H9 (cell line): ENCODE measurements at places on chromosomes 12 and 14. TPM values are rescaled to one million over a fixed set of nuclear protein-coding genes. Genes with fewer than 3 reads are reported as not detected.

Gene WSCD2
- 0.92 and 1.2 TPM in 2 replicates for total RNA-seq

Gene GPR84
- not detected in 2 replicates for total RNA-seq

Gene CALM1
- total RNA-seq, result 354 TPM in 2 replicates

Gene SLC11A2
- total RNA-seq, result 45.6 and 47.9 TPM in 2 replicates

Gene KRT72
- total RNA-seq, result not detected in 2 replicates

Gene STON2
- total RNA-seq, result 56.0 and 62.9 TPM in 2 replicates

Gene CLEC1B
- total RNA-seq, result not detected in 2 replicates

Gene RNU4-1
- 3,262 and 3,277 TPM in 2 replicates for total RNA-seq

Gene DNAI7
- not detected in 2 replicates for total RNA-seq

Gene RAD9B
- 0.22 TPM in 1 of 2 replicates, not detected in the other for total RNA-seq

Gene LMNTD1
- not detected in 2 replicates for total RNA-seq

Gene PEX5
- total RNA-seq, result 38.1 and 40.5 TPM in 2 replicates

Gene HSPB8
- 3.0 and 3.2 TPM in 2 replicates for total RNA-seq

Gene ITFG2
- 32.7 and 41.6 TPM in 2 replicates for total RNA-seq

Gene INSM2
- not detected in 2 replicates for total RNA-seq

Gene ARID2
- total RNA-seq, result 61.9 and 63.8 TPM in 2 replicates

Gene PROX2
- total RNA-seq, result not detected in 2 replicates

Gene LUM
- total RNA-seq, result not detected in 2 replicates

Gene GPR132
- 0.20 and 0.24 TPM in 2 replicates for total RNA-seq

Gene GDF3
- total RNA-seq, result 9.1 and 9.9 TPM in 2 replicates

Gene TOGARAM1
- 9.6 and 11.4 TPM in 2 replicates for total RNA-seq

Gene TAC3
- total RNA-seq, result 4.4 and 6.2 TPM in 2 replicates

Gene RTN1
- total RNA-seq, result 0.92 and 1.8 TPM in 2 replicates

Gene L3HYPDH
- 13.5 and 15.7 TPM in 2 replicates for total RNA-seq

Gene MGAT2
- 24.5 and 27.9 TPM in 2 replicates for total RNA-seq

Gene GNS
- 21.6 and 26.0 TPM in 2 replicates for total RNA-seq

Gene GPR162
- 4.6 and 6.1 TPM in 2 replicates for total RNA-seq

Gene ADAM21
- 0.09 TPM in 1 of 2 replicates, not detected in the other for total RNA-seq

Gene NR4A1
- 25.8 and 27.3 TPM in 2 replicates for total RNA-seq

Gene KRT2
- not detected in 2 replicates for total RNA-seq
